ENCODE measurements at places on chromosomes 16 and 17.

- DNase-seq, result no peak
These were observed 55.6 kb downstream of the USP43 start for GRCh38 chr17:9700754-9701476.

DNA sequence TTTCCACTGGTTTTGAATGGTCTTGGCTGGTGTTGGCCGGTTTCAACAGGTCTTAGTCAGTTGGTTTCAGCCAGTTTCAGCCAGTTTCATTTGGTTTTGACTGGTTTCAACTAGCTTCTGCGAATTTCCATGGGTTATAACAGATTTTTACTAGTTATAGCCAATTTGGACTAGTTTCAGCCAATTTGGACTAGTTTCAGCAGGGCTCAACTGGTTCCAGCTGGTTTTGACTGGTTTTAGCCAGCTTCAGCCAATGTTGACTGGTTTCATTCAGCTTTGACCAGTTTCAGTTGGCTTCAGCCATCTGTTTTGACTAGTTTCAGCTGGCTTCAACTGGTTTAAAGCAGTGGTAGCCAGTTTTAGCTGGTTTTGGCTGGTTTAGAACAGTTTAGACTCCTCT is 432.6 kb downstream of the UTP18 start:
- DNase-seq, result no peak

- DNase-seq, result no peak
These were observed 3.2 kb downstream of the CD7 start for GRCh38 chr17:82314012-82314726.

DNA sequence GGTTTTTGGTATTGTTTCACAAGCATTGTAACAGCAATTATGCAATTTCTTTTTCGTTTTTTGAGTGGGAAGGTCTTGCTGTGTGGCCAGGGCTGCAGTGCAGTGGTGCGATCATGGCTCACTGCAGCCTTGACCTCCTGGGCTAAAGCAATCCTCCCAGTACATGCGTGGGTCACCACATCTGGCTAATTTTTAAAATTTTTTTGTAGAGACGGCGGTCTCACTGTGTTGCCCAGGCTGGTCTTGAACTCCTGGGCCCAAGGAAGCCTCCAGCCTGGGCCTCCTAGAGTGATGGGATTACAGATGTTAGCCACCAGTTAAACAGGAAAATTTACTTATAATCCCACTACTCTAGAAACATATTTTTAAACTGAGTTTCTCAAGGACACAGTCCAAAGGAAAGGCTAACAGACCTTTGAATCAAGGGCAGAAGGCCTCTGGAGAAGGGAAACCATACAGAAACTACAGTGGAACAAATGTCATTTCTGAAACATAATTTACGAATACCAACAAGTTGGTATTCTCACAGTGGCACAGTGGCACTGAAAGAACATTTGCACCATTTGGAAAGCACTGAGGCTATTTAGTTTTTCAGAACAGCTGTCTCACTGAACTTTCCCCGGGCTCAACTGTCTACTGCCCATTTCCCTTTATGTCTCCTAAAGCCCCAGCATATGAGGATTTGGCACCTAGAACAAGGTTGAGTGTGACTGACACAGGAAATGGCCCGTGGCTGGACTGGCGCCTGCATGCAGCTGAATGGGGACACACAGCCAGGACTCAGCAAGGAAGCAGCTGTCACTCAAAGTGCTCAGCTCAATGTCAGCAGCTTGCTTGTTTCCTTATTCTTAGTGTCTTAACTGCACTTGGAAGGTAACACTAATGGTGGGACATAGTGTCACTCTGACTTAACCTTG is 2.8 kb upstream of the PRKAR1A start:
- DNase-seq, result no peak

DNA sequence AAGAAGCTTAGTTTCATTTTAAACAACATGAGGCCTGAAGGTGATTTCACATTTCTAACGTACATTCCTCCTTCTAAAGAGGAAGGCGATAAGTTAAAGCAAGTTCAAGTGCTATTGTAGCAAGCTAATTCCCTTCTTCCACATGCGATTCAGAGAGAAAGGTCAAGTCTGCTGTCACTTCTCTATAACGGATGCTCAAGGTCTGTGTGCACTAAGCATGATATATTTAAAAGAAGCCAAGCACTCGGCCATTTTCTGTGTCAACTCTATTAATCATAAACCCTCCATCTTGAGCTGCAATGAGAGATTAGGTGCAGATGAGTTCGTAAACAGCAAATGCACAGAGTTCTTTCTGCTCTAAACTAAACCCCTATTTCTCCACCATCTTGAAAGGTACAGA is 568.8 kb upstream of the ZFHX3 start:
- no peak for DNase-seq

- DNase-seq, result no peak
These were observed 5.2 kb downstream of the ITPRIPL2 start for GRCh38 chr16:19118938-19119431.

DNA sequence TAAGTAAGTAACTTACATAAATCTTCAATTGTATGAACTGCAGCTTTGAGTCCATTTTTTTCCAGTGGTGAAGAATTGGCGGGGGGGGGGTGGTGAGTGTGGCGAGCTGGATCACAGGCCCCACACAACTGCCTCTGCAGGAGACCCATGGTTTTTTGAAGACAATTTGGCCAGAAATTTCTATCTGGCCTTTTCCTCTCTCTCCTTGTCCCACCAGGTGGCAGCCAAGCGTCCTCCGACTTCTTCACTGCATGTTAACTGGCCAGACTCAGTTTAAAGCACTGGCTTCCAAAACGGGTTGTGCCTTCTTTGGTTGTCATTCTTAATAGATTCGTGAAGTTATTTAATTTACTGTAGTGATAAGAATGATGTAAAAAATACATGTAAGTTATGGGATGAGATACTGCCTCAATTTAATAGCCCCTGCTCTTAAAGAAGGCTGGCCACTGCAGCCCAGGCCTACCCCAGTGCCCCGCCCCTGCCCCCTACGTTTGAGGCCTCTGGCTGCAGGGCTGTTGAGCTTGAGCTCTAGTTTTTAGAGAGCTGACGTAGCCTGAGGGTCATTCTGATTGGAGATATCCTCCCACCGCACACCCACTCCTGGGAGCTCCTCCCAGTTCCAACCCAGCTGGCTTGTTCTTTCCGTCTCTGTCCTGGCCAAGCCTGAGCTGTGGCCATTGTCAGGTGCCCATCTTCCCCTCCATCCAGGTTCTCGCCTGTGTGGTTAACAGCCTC is 36.4 kb downstream of the AKAP1 start:
- DNase-seq, result no peak

DNA sequence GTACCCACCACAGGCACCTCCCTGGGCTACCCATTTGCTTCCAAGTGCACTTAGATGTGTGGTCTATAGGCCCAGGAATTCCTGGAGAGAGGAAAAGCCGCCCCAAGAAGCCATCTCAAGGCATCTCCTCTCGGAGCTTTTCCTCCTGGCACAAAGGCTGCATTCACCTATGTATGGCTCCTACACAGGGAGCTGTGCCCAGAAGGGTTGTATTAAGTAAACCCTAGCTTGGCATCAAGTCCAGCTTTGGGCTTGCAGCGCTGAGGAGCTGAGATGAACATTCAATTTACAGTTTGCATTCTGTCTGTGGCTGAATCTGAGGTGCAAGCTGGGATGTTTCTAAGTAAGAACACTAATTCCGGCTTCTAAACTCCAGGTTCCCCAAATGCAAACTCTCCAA is 81.3 kb downstream of the CDYL2 start:
- no peak for DNase-seq

GRCh38 chr16:72979974-72980373 is 68.0 kb downstream of the ZFHX3 start:
- DNase-seq, result no peak

DNA sequence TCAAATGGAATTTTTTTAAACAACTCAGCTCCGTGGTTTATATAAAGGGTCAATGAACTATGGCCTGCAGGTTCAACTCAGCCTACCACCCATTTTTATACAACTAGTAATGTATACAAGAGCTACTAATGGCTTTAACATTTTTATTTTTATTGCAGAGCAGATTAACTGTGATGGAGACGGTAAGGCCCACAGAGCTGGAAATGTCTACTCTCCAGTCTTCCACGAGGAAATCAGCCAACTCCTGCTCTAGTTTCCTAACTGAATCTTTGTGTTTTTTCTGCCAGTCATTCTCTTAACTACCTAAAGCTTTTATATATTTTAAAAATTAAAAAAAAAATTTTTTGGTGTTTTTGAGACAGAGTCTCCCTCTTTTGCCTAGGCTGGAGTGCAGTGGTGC is 385.1 kb upstream of the MAF start:
- no peak for DNase-seq

DNA sequence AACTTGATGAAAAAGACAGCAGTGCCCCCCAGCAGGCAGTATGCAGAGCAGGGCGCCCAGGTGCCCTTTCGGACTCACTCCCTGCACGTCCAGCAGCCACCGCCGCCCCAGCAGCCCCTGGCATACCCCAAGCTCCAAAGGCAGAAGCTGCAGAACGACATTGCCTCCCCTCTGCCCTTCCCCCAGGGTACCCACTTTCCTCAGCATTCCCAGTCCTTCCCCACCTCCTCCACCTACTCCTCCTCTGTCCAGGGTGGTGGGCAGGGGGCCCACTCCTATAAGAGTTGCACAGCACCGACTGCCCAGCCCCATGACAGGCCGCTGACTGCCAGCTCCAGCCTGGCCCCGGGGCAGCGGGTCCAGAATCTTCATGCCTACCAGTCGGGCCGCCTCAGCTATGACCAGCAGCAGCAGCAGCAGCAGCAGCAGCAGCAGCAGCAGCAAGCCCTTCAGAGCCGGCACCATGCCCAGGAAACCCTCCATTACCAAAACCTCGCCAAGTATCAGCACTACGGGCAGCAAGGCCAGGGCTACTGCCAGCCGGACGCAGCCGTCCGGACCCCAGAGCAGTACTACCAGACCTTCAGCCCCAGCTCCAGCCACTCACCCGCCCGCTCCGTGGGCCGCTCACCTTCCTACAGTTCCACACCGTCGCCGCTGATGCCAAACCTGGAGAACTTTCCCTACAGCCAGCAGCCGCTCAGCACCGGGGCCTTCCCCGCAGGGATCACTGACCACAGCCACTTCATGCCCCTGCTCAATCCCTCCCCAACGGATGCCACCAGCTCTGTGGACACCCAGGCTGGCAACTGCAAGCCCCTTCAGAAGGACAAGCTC is 43.2 kb downstream of the SREBF1 start:
- DNase-seq, result no peak

DNA sequence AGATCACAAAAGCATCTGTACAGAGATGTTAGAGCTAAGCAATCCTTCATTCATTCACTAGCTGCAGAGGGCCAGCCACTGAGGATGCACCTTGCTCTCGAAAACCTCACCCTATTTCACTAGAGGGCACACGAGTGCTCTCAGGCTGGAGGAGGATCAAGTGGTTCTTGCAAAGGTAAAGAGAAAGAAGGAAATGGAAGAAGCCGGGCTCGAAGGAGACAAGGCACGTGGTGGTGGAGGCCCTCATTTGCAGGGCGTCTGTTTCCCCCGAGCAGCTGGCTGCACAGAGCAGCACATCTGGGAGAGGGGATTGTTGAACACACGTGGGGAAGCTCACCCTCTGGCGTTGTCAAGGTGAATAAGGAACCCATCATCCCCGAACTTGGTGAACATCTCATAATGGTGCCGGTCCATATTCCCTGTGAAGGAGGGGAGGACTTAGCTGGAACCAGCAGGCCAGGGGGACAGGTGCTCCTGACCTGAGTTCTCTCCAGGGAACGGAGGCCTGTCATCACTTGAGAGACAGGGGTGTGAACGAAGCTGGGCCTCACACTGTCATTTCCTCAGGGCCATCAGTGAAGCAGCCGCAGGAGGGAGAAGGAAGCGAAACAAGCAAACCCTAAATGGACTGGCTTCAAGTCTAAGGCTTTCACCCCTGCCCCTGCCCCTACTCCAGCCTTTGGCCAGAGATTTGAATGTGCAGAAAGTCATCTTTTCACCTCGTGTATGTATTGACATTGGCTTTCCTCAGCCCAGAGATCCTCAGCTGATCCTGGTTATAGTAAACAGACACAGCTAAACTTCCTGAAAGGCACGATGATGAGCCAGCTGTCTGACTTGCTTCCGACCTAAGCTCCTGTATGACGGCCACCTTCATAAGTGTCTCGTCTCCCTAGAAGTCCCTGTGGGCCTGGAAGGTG is 27.6 kb downstream of the PRKAR1A start:
- no peak for DNase-seq

- no peak for DNase-seq
These were observed 18.2 kb upstream of the FASN start for GRCh38 chr17:82116246-82116645.

GRCh38 chr16:29943846-29944799 is 17.8 kb upstream of the TMEM219 start:
- DNase-seq, result no peak

- DNase-seq, result no peak
These were observed 29.6 kb upstream of the RNPS1 start for GRCh38 chr16:2297506-2297860.

DNA sequence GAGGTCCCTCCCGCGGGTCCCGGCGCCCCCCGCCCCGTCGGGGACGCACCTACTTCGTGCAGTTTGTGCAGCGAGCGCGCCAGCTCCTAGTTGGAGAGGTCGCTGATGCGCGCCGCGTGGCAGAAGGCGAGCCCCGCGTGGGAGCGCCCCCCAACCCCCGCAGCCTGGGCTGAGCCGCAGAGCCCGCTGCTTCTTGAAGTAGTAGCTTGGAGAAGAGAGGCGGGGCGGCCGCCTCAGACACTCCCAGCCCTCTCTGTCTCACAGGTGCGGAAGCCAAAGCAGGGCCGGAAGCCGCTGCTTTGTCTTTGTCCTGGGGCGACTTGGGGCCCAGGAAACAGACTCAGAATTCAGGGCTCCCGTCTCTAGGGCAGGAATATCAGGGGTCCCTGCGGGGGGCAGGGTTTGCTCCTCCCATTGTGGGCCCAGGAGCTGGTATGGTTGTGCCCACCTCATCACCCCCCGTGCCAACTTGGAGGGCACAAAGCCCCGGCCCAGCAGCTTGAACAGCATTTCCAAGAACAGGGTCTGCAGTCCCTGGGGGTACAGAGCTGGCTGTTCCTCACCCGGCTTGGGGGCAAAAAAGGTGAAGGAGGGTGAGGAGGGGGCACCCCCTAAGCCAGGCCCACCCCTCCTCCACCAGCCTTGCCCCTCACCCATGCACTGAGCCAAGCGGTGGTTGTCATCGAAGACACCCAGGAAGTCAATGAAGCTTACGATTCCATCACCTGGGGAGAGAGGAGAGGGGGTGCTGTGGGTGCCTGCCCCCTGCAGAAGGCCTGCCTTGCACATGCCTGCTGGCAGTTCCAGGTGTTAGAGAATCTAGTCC is 13.5 kb downstream of the SPATA32 start:
- peak; percentile 93 for DNase-seq

GRCh38 chr16:89256651-89257254 is 39.2 kb downstream of the ZNF778 start:
- DNase-seq, result no peak

DNA sequence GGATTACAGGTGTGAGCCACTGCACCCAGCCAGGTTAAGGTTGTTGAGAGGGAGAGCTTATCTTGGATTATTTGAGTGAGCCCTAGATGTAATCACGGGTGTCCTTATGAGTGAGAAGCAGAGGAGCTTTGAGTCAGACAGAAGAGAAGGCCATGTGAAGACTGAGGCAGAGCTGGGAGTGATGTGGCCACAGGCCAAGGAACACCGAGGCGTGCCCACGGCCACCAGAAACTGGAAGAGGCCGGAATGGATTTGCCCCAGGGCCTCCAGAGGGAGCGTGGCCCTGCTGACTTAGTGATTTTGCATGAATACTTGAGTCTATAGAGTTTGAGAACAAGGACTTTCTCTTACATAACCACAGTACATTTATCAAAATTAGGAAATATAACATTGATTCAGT is 137.7 kb downstream of the RPTOR start:
- DNase-seq, result no peak
